Anterior cingulate cortex (tissue), 58 donors: ENCODE measurements at places on chromosomes 16 and 17.
A peak's percentile ranks its signal among the peaks of the same experiment; 100 is the strongest.

DNA sequence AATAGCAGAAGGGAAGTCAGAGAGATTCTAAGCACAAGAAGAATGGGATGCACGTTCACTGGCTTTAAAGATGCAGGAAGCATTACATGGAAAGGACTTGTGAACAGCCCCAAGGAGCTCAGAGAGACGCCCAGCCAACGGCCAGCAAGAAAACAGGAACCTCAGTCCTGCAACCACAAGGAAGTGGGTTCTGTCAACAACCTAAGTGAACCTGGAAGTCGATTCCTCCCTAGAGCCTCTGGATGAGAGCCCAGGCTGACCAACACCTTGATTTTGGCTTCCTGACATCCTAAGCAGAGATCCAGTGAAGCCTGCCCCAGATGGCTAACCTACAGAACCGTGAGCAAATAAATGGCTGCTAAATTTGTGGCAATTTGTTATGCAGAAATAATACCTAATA lies 24.5 kb downstream of the GPR142 start:
- no peak for DNase-seq

DNA sequence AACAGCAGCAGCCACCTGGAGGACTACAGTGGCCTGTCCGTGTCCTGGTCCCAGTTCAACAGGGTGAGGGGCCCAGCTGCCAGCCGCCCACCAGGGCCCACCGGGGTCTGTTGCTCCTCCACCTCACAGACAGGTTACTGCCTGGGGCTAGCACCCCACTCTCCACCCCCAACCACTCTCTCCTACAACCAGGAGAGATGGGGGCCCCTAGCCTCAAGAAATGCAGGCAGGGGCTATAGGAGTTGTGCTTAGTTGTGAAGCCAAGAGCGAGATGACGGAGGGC lies 18.0 kb downstream of the STAT5A start:
- no peak for DNase-seq

- no peak for DNase-seq
These were observed 107.9 kb upstream of the HAS3 start for GRCh38 chr16:68997564-68997963.

DNA sequence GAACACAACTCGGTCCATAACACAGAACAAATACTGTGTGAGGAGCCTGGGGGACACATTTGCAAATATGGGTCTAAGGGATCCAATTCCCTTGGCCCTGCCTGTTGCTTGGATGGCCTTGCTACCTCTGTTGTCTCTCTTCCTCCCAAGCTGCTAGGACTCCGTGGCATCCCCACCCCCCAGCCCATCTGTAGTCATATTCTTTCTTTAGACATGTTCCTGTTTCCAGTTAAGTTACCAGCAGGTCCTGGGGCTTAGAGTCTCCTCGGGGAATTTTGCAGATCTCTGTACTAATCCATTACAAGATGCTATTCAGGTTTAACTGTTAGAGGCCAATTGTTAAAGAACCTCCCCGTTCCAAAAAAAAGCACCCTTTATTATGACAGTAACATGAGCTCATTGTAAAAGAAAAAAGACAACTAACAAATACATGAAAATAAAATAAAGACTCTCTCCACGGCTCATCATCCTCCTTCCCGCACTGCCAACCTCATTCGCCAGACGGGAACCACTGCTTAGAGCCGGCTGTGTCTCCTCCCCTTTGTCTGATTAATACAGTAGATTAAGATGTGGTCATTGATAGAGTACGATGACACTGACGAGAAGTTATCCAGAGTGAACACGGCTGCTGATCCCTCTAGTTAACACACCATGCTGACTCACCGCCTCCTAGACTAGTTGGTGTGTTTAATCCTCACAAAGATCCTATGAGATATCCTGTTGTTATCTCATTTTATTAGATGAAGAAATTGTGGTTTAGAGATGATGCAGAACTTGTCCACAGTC lies 22.2 kb downstream of the HS3ST4 start:
- no peak for DNase-seq

DNA sequence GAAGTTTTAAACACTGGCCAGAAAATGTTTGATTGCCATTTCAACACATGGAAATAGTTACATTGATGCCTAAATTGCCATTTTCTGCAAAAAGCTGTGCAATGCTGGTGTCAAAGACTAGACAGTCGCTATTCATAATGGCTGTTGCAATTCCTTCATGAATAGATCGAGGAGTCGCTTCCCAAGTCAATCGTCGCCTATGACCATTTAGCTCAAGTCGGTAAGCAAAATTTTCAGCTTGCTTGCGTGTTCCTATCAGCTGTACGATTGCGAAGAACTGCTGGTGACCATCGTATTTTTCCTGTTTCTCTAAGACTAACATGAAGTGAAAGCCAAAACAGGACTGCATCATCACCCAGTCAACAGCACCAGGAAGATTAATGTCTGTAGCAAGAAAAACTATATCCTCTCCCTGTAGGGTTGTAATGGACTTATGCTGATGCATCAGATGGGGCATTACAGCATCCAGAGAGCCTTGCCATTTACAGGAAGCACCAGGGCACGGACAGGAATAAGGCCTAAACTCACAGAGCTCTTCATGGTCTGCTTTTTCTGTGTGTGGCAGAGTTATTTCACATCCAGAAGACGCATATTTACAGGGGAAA lies 23.6 kb downstream of the SIAH1 start:
- DNase-seq, result no peak

DNA sequence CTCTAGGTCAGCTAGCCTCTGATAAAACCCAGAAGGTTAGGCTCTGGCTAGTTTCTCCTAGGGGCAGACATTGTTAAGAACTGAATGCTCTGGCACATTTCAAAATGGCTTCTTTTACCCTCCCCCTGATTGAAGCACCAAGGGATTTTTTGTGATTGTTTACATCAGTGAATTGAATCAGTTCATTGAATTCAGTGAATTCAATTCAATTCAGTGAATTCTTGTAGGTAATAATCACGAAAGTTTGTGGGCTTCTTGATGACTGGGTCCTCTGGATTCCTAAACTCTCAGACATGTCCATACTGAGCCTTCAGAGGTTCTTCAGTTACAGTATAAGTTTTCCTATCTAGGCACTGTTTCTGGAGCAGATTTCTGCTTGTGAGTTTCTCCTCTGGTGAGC lies 135.2 kb upstream of the ELAC2 start:
- no peak for DNase-seq

DNA sequence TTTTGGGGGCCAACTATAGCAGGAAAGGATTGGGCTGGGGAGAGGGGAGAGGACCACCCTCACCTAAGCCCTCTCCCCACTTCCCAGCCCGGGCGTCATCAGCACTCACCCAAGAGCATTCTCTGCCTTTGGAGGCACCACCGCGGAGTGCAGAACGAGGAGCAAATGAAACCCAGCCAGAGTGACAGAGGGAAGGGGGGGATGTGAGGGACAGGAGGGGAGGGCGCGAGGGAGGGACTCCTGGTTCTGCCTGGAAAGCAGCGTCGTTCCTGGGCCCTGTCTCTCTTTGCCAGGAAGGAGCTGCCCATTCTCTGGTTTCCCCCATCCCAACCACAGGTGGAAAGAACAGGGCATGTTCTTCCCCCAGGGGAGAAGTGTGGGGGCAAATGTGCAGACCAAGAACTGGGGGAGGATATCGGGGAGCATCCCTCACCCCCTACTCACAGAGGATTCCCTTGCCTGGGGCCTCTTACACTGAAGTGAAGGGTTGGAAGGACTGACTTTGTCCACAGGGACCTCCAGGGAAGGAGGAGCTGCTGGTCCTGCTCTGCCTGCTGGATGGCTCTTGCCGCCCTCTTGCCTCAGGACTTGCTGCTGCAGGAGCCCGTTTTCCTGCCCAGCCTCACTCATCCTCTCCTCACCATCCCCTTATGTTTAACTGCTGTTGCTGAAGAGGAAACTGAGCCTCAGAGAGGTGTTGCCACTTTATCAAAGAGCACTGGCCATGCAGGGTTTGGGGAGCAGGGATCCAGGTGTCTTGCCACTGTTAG lies 3.5 kb upstream of the C17orf113 start:
- DNase-seq, result no peak

- no peak for DNase-seq
These were observed 77.9 kb downstream of the GOSR1 start for GRCh38 chr17:30554839-30555751.

GRCh38 chr17:74839990-74840852 lies 19.5 kb downstream of the GRIN2C start:
- DNase-seq, result no peak

GRCh38 chr17:72119873-72120641 lies 763 bp upstream of the SOX9 start:
- peak; percentile 61 for DNase-seq

DNA sequence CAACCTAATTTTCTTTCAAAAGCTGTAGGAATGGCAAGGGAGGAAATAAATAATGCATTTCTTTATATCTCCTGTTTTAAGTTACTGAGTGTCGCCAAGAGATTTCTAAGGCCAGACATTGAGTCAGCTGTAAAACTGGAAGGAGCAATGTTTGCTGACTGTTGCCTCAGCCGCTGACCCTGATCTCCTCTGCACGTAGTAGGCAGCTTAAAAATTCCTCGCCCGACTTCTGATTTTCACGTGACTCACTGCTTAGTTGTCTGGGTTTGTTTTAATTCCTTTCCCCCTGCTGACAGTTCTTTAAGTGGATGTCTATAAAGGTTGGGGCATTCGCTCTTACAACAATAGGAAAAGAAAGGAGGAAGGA lies 100.6 kb downstream of the WWOX start:
- no peak for DNase-seq

- no peak for DNase-seq
These were observed 347.2 kb upstream of the MAF start for GRCh38 chr16:79947771-79948170.

DNA sequence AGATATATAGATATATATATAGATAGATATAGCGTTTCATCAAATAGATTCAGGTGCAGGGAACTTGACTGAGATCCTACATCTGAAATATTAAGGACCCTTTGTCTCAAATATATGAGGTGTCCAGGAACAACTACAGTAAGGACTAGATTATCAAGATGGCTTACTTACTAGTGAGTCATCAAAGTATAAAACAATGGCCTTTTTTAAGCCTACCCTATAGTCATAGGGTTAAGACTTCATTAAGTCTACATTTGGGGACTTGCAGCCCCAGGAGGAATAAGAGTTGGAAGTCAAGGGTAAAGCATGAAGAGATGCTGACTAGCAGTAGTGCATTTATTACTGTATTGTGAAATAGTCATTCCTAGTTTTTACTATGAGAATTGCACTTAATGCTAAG lies 1023.4 kb downstream of the CDH11 start:
- DNase-seq, result no peak

GRCh38 chr17:77083531-77083930 lies 57.2 kb upstream of the SEC14L1 start:
- DNase-seq, result no peak

GRCh38 chr17:19424934-19425868 lies 14.2 kb downstream of the RNF112 start:
- DNase-seq, result no peak

GRCh38 chr17:36941265-36942010 lies 4.2 kb downstream of the LHX1 start:
- DNase-seq, result no peak

DNA sequence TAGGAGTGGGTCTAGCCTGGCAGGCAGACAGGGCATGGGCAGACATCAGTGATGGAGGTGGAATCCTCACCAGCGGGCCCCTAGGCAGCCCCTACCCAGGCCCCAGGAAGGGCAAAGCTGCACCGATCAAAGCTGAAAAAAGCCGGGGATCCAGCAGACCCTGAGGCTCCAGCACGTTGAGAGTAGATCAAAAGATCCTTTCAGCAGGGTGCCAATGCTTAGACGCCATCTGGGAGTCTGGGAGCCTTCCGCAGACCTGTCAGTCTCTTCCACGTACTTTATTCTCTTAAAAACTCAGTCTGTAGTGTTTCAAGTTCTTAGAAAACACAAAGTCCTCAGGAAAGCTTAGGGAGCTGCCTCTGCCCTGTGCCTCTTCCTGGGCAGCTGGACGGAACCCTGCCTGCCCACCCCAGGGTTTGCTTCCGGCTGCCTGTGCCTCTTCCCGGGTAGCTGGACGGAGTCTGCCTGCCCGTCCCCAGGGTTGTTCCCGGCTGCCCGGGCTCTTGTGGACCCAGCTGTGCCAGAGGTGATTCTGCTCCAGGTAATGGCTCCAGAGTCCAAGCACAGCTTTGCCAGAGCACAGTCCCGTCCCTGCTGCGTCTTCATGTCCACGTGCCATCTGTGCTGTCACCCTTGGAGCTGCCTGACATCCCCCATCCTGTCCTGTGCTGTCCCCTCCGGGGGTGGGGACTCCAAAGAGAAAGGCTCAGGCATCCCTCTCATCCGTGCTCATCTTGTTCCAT lies 50.8 kb upstream of the PVALEF start:
- DNase-seq, result no peak

GRCh38 chr17:71349908-71350600 lies 770.8 kb upstream of the SOX9 start:
- no peak for DNase-seq

GRCh38 chr17:70078549-70078948 lies 3.5 kb downstream of the KCNJ16 start:
- no peak for DNase-seq

DNA sequence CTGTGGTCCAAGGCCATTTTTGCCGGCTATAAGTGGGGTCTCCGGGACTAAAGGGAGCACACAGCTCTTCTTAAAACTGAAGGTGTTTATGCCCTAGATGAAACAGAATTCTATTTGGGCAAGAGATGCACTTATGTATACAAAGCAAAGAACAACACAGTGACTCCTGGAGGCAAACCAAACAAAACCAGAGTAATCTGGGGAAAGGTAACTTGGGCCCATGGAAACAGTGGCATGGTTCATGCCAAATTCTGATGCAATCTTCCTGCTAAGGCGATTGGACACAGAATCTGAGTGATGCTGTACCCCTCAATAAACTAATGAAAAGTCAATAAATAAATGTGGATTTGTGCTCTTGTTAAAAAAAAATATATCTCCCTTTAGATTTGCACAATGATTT lies 20.2 kb upstream of the SHISA9 start:
- no peak for DNase-seq

DNA sequence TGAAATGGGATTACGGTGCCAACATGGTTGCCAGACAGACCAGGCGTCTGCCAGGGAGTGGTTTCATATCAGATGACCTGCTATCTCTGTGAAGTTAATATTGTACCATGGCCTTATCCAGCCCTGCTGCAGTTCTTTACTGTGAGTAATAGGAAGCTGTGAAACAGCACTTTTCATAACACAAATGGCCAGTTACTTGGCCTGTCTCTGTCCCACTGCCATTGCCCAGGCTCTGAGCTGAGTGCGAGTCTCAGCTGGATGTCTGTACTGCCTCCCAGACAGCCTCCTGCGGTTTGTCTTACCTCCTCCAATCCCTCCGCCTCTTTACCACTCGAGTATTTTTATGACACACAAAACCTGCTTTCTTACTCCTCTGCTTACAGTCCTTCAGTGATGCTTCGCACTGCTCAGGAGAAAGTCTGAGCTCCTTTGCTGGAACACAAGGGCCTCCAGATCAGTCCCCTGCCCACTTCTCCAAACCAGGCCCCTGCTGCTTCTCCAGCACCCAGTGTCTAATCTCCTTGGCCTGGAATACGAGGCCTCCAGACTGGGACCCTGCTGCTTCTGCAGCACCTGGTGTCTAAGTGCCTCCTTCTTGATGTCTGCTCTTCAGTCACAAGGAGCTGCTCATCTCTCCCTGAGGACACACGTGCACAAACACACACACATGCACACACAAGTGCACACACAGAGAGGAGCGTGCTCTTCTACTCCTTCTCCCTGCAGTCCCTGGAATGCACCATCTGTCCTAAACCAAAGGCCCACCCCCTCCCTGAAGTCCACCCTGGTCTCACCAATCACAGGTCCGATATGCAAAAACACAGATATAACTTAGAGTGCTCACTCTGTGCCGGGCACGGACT lies 17.1 kb upstream of the RHOT1 start:
- no peak for DNase-seq

GRCh38 chr16:60776281-60776680 lies 1260.0 kb downstream of the CDH8 start:
- DNase-seq, result no peak

- DNase-seq, result peak; percentile 22
These were observed 1.1 kb downstream of the LASP1NB start for GRCh38 chr17:38926293-38927070.
